Tibial nerve (tissue), 4 donors: ENCODE measurements at places on chromosomes 16 and 17. TPM values are rescaled to one million over a fixed set of nuclear protein-coding genes. Genes with fewer than 3 reads are reported as not detected.

DNA sequence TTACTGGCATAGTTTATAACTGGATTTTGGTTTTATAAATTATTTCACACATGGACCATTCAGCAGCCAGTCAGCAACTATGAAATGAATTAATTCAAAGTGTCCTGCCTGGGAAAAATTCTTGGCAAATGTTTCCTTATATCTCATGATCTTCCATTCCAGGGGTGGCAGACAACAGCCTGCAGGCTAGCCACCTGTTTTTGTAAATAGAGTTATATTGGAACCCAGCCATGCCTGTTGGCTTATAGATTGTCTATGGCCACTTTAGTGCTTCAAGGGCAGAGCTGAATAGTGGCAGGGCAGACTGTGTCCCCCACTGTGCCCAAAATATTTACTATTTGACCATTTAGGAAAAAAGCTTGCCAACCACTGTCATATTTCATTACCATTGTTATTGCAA is 613.7 kb downstream of the TMEM114 start:
- no peaks in the 10 kb centered on the region for H3K4me1 ChIP-seq
- H3K36me3 ChIP-seq: no peaks in the 10 kb centered on the region
- no peak overlapping the region for H3K4me3 ChIP-seq
- no peak overlapping the region for H3K27ac ChIP-seq
- no peak for DNase-seq

- peak overlapping the region; percentile 28 for H3K27ac ChIP-seq
- peaks cover 80% of the 10 kb centered on the region for H3K4me1 ChIP-seq
- H3K27me3 ChIP-seq: no peaks in the 10 kb centered on the region
- H3K4me3 ChIP-seq: no peak overlapping the region
- H3K36me3 ChIP-seq: no peaks in the 10 kb centered on the region
- DNase-seq: no peak
These were observed 27.0 kb downstream of the ARHGAP17 start for GRCh38 chr16:24988129-24988518.

GRCh38 chr17:54992797-54993639 is 24.5 kb downstream of the STXBP4 start:
- H3K4me1 ChIP-seq: no peaks in the 10 kb centered on the region
- H3K27ac ChIP-seq: no peak overlapping the region
- no peaks in the 10 kb centered on the region for H3K36me3 ChIP-seq
- DNase-seq: no peak

- H3K27ac ChIP-seq: no peak overlapping the region
- DNase-seq: no peak
- H3K36me3 ChIP-seq: peaks cover 37% of the 10 kb centered on the region
- H3K4me1 ChIP-seq: peaks cover 41% of the 10 kb centered on the region
- no peaks in the 10 kb centered on the region for H3K27me3 ChIP-seq
These were observed 1.9 kb downstream of the ORMDL3 start for GRCh38 chr17:39925282-39926134.

- peaks cover 81% of the 10 kb centered on the region for H3K36me3 ChIP-seq
- H3K27ac ChIP-seq: no peak overlapping the region
- H3K27me3 ChIP-seq: no peaks in the 10 kb centered on the region
- DNase-seq: no peak
- H3K4me3 ChIP-seq: no peak overlapping the region
- peaks cover 30% of the 10 kb centered on the region for H3K4me1 ChIP-seq
These were observed 5.6 kb downstream of the FBRS start for GRCh38 chr16:30663820-30664219.

DNA sequence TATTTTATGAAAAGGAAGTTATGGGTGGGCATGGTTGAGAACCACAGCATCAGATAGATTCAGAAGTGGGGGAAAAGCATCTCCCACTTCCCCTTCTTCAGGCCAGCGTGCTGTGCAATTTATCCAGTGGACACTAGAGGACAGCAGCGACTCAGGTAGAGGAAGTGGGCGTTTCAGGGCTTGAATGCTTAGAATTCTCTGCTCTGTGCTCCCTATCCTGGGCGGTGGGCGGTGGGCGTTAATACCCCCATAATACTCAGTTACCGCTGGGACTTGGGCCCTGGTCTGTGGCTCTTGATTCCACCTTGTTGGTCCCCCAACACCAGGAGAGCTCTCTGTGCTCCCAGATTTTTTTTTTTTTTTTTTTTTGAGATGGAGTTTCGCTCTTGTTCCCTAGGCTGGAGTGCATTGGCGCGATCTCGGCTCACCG is 3.7 kb upstream of the LYZL6 start:
- DNase-seq: peak; percentile 37
- no peaks in the 10 kb centered on the region for H3K27me3 ChIP-seq

DNA sequence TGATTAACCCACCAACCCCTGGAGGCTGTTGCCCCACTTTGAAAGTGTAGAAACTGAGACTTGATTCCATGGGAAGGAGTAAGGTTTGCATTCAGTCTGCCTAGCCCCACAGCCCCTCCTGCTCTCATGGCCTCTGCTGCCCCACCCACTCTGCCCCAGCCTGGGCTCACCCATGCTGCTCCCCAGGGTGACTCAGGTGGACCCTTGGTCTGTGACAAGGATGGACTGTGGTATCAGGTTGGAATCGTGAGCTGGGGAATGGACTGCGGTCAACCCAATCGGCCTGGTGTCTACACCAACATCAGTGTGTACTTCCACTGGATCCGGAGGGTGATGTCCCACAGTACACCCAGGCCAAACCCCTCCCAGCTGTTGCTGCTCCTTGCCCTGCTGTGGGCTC is 6.5 kb downstream of the PRSS41 start:
- H3K4me3 ChIP-seq: no peak overlapping the region
- no peak overlapping the region for H3K27ac ChIP-seq
- H3K27me3 ChIP-seq: no peaks in the 10 kb centered on the region
- H3K36me3 ChIP-seq: no peaks in the 10 kb centered on the region

- no peak overlapping the region for H3K27ac ChIP-seq
- H3K4me3 ChIP-seq: no peak overlapping the region
- no peak for DNase-seq
These were observed 29.7 kb downstream of the GSE1 start for GRCh38 chr16:85642762-85643358.

DNA sequence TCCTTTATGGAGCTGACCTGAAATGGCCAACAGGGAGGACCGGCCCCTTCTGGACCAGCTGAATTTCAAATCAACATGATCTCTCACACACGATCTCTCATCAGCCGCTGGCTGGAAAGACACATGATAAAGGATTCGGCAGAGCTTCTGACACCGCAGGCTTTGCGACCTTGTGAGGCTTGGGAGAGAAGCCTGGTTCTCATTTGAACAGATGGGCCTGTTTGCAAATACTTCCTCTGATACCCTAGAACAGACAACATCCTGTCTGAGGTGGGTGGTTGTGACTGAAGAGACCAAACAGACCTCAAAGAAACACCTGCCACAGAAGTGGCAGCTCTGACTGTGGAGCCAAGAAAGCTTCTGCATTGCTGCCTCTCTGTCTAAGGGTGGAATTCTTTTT is 77.9 kb upstream of the SDK2 start:
- no peak overlapping the region for H3K27ac ChIP-seq
- DNase-seq: no peak

- no peak for DNase-seq
- no peak overlapping the region for H3K4me3 ChIP-seq
- H3K27ac ChIP-seq: no peak overlapping the region
- H3K36me3 ChIP-seq: peaks cover 6% of the 10 kb centered on the region
- H3K27me3 ChIP-seq: peaks cover 36% of the 10 kb centered on the region
These were observed 5.0 kb upstream of the MEIOC start for GRCh38 chr17:44651228-44651627.

- peak within 1 kb of the TSS; percentile 85 for H3K27ac ChIP-seq
- H3K36me3 ChIP-seq: no peaks in the 10 kb centered on the region
- peak; percentile 83 for DNase-seq
- peak within 1 kb of the TSS; percentile 96 for H3K4me3 ChIP-seq
- no peaks in the 10 kb centered on the region for H3K27me3 ChIP-seq
- H3K4me1 ChIP-seq: peaks cover 4% of the 10 kb centered on the region
These were observed at the start of gene TRAP1 for GRCh38 chr16:3717235-3718018. TSS of gene TRAP1 (minus strand) at chr16:3717524. CDS start at chr16:3717508, 16 bp downstream.

The KRT32 gene
- total RNA-seq: not detected

The GALR2 gene
- not detected for total RNA-seq

The GEMIN4 gene
- total RNA-seq: 17.3 TPM

The LDHD gene
- total RNA-seq: 48.7 TPM

The TMEM238L gene
- not detected for total RNA-seq

The CCL8 gene
- total RNA-seq: not detected

The FBXW10 gene
- not detected for total RNA-seq
